ENCODE measurements at places on chromosomes 7 and 10.

DNA sequence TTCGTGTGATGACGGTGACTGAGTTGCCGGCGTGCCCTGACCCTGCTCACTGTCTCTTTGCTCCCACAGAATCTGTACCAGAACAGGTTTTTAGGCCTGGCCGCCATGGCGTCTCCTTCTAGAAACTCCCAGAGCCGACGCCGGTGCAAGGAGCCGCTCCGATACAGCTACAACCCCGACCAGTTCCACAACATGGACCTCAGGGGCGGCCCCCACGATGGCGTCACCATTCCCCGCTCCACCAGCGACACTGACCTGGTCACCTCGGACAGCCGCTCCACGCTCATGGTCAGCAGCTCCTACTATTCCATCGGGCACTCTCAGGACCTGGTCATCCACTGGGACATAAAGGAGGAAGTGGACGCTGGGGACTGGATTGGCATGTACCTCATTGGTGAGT is 199.2 kb downstream of the HECW1 start:
- DNase-seq, result no peak

GRCh38 chr7:90474284-90475210 is 5.1 kb downstream of the PTTG1IP2 start:
- no peak for DNase-seq

GRCh38 chr10:29859521-29860130 is 199.8 kb downstream of the JCAD start:
- no peak for DNase-seq

DNA sequence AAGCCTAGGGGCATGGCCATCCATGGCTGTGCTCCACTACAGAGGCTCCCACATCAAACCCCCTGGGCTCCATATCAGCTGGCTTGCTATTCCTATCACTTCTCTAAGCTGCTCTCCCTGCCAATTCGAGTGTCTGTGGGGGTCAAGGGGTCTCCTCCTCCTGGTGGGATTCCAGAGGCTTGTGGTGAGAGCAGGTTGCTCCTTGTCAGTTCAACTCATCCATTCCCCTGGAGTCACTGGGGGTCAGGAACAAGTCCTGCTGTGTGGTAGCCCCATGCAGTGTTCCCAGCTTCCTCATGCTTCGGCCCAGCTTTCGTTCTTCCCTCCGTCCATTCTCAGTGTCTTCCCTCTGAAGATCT is 86.6 kb upstream of the UNC5B start:
- no peak for DNase-seq

GRCh38 chr7:122790591-122790990 is 87.9 kb upstream of the RNF148 start:
- DNase-seq, result no peak

- DNase-seq, result no peak
Measured at GRCh38 chr7:116543664-116544063, 18.8 kb downstream of the CAV1 start.

GRCh38 chr7:8762803-8763202 is 329.4 kb downstream of the NXPH1 start:
- no peak for DNase-seq

GRCh38 chr7:22629056-22629455 is 97.9 kb upstream of the IL6 start:
- DNase-seq, result no peak

GRCh38 chr7:124276005-124276622 is 243.2 kb upstream of the TMEM229A start:
- DNase-seq, result no peak

DNA sequence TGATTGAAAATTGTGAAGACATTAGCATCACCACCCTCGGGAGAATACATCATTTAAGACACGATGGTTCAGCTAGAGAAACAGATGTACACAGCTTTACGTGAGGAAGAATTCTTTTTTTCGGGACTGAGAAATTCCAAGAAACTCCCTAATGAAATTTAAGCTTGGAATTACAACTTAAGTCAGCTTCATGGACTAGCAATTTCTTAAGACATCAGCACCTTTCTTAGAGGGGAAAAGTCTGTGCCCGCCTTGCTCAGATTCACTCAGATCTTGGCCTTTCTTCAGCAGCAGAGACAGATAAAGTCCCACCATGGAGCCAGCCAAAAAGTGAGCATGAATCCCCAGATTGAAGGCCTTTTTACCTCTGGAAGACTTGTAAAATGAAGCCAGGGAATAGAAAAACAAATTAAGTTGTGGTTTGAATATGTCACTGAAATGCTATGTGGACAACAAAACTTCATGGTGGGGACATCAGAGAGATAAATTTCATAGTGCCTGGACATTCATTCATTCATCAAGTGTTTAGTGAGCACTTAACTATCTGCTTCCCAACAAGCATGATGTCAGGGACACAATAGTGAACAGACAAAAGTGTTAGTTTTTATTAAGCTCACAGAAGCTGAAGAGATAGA is 32.1 kb downstream of the PRKG1 start:
- no peak for DNase-seq

DNA sequence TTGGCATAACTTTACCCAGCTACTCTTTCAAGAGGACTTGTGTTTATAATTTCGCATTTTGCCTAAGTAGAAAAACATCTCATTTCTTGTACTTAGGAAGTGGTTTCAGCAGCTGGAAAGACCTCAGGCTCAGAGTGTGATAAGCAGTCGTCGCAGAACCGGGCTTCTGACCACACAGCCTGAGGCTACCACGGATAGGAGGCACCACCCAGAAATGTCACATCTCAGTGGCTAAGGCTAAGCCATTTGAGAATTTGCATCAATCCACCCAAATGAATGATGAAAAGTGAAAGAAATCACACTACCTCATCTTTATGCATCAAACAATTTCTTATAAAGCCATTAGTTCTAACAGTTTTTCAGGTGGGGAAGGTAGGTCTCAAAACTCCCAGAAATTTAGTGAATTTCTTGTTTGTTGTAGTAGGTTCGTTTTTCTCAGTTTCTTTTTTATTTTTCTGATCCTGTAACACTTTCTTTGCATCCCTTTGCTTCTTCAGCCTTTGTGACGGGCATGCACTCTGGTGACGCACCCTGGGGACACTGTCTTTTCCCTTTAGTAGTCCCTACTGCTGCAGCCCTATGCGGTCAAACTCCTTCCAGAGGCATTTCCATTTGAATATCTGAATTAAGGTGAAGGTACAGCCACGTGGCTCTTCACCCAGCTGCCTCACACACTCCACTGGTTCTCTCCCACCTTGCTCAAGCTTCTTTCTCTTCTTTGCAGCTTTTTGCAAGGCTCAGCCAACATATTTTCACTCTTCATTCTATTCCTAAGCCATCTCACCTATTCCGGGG is 68.5 kb downstream of the MAP3K8 start:
- no peak for DNase-seq

DNA sequence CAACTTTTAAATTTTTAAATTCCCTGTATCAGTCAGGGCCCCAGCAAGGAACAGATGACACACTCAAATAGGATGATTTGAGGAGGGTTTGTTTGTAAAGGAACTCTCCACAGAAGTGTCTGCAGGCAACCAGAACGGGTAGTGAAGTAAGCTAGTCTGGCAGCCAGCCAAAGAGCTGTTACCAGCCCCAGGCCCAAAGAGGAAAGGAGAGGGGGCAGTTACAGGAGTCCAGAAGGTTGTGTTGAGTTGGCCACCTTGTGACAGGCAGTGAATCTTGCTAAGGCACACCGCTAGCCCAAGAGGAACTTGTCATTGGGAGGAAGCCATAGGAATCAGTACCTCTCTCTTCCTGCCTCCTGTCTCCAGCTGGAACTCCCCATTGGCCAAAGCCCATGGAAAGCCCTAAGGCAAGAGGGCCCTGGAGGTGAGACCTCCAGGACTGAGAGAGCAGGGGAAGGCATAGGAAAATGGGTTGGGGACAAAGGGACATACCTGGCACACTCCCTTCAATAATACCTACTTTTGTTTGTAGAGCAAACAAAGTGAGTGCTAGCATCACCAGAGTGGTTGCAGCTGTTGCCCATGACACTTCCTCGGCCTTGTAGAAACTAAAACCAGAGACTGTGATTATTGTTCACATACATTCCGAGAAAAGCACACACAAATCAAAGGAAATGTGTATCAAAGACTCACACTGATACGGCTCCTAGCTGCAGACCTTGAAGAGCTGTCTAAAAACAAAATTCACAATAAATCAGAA is 25.4 kb upstream of the GATAD1 start:
- DNase-seq, result no peak

DNA sequence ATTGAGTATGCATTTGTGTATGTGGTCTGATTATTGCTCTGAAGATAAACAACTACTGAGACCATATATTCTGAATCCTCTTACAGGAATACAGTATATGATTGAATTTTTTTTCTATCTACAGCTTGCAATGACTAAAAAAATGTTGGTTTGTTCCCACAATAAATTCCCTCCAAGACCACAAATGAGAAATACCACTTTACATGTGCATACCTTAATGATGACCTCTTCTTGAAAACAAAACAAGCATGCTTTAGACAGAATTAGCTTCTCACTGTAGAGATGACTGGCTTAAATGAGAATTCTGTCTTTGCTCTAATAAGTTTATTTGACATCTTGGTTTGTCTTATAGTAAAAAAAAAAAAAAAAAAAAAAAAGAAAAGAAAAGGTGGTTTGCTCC is 241.5 kb downstream of the PCDH15 start:
- no peak for DNase-seq

DNA sequence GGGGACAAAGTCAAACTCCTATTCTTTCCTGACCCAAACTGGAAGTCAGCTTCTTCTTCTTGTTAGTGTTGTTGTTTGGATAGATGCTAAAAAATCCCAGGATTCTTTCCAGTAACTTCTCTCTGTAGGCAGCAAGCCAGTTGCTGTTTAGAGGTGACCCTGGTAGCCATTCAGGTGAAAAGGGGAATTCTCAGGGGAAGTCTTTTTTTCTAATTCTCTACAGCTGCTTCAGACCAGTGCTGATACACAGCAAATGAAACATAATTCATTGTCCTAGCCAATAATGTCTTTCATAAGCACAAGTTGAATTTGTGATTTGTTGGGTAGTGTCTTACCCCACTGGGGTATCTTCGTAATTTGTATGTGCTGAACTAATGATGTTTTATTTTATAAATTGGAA is 357.3 kb downstream of the BBS9 start:
- DNase-seq, result no peak

GRCh38 chr10:55491712-55492111 is 690.7 kb upstream of the PCDH15 start:
- no peak for DNase-seq

GRCh38 chr10:46308666-46309450 is 22.1 kb downstream of the ANTXRL start:
- no peak for DNase-seq

GRCh38 chr10:29763396-29763795 is 128.6 kb upstream of the SVIL start:
- no peak for DNase-seq

DNA sequence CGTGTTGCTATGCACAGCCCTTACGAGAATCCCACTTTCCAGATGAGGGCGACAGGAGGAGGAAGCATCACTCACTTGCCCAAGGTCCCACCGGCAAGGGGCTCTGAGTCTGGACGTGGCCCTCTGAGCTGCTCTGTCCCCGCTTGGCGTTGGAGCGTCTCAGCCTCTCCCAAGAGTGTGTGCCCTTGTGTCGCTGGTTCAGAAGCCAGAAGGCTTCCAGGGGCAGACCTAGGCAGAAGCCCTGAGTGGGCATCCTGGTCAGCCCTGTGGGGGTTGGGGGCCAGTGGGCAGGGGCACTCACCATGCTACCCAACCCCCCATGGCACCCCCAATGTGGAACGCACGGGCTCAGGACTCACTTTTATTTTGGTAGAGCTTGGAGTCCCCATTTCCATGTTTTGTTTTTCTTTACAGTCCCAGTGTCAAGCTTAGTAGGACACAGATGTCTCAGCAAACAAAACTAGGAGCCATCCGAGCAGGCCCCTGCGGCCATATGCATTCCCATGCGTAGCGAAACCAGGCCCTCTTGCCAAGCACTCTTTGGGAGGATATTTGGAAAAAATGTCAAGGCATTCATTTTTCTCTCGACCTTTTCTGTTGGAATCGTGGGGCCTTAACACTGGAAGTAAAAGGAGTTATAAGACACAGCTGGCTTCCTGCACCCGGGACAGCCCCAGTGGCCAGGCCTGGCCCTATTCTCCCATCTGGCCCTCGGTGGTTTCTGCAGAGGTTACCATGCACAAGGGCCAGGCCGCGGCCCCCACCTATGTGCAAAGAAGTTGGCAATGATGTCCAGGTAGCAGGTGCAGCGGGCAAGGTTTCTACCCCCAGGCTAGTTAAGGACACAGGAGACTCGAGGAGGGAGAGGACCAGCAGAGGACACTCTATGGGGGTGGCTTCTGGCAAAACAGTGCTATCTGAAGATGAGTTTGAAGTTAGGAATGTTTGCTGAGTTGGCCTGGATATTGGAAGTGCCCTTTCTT is 97.0 kb downstream of the LHPP start:
- no peak for DNase-seq

GRCh38 chr7:28654110-28654509 is 241.8 kb downstream of the CREB5 start:
- no peak for DNase-seq

DNA sequence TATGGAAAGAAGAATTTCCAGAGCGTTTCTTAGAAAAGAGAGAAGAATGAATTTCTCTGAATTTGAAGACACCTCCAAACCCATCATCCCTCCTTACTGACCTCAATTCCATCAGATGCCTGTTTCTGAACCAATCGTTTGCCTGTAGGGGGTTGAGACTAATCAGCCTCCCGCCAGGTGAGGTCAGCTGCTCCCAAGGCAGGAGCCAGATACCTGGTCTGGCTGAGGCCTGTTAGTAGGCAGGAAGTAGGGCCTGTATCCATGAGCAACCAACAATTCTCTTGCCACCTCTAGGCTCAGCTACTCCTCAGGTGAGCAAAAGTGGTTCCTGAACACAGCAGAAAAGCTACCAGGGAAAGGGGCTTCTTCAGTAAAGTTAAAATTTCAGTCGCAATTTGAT is 50.3 kb downstream of the HTR5A start:
- DNase-seq, result no peak

GRCh38 chr10:131260452-131261211 is 50.9 kb downstream of the TCERG1L start:
- DNase-seq, result no peak

- no peak for DNase-seq
Measured at GRCh38 chr10:43845121-43845520, 196.4 kb upstream of the ZNF32 start.

GRCh38 chr10:133257489-133258065 is 19.1 kb downstream of the ADAM8 start:
- DNase-seq, result no peak

GRCh38 chr10:100775386-100775785 is 30.0 kb downstream of the PAX2 start:
- DNase-seq, result no peak

- DNase-seq, result no peak
Measured at GRCh38 chr7:30476459-30477145, 2.0 kb downstream of the NOD1 start.

DNA sequence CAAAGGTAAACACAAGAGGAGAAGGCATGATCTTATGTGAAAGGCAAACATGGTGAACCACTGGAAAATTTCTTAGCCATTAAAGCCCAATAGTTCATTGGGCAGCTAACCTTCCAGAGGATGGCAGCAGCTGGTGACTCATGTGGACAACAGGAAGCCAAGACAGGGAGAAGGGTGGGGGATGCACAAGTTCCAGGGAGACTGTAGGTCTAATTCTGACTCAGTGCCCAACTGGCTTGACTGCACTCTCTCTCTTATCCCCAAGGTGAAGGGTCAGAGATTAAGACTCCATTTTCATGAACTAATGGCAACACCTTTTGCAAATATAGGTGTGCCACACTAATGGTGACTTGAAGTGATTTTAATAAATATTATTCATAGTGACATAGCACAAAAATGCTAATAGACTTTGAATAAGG is 47.9 kb upstream of the SLC35B4 start:
- DNase-seq, result no peak
